ENCODE measurements at places on chromosomes 7 and 10. TPM values are rescaled to one million over a fixed set of nuclear protein-coding genes. Genes with fewer than 3 reads are reported as not detected.

Gene CHCHD3
- 42.6 TPM for polyA plus RNA-seq

DNA sequence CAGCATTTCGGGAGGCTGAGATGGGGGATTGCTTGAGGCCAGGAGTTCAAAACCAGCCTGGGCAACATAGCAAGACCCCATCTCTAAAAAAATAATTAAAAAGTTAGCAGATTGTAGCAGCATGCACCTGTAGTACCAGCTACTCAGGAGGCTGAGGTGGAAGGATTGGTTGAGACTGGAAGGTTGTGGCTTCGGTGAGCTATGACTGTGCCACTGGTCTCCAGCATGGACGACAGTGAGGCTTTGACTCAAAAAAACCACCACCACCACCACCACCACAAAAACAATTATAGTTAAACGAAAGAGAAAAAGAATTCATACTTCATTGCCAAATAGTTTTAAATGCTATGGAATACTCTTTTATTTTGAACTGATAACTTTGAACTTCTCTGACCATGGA, 63.4 kb downstream of the VTI1A start:
- no peaks in the 10 kb centered on the region for H3K27me3 ChIP-seq
- peaks cover 10% of the 10 kb centered on the region for H3K4me1 ChIP-seq
- H3K27ac ChIP-seq = no peak overlapping the region
- no peak overlapping the region for H3K4me3 ChIP-seq
- DNase-seq = no peak
- H3K36me3 ChIP-seq = no peaks in the 10 kb centered on the region

DNA sequence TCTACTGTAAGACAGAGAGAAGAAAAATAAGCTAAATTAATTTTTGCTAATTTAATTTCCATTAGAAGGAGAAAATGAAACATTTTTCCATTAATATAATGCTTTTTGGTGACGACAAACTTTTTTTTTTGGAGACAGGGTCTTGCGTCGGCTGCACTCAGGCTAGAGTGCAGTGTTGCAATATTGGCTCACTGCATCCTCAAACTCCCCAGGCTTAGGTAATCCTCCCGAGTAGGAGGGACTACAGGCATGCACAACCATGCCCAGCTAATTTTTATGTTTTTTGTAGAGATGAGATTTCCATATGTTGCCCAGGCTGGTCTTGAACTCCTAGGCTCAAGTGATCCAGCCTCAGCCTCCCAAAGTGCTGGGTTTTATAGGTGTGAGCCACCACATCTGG, 229.8 kb upstream of the LRRN3 start:
- no peak overlapping the region for H3K4me3 ChIP-seq
- H3K4me1 ChIP-seq = no peaks in the 10 kb centered on the region
- H3K36me3 ChIP-seq = no peaks in the 10 kb centered on the region
- H3K27ac ChIP-seq = no peak overlapping the region

DNA sequence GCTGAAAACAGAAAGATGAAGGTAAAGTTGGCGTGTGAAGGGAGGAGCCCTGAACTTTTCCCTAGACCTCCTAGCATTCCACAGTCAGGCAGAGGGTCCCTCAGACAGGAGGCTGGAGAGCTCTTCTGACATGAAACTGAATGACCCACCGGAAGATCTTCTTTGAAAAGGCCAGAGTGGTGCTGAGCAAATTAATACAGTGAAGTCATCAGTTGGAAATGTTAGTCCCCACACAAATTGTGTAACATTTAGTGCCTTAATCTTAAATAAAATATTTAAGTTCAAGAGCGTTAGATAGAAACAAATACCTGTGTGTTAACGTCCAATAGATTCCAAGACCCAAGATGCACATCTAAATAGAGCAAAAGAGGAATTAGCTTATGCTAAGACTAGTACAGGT, 49.0 kb upstream of the WNT16 start:
- no peak for DNase-seq
- H3K4me3 ChIP-seq = no peak overlapping the region
- peaks cover 55% of the 10 kb centered on the region for H3K36me3 ChIP-seq

- no peaks in the 10 kb centered on the region for H3K36me3 ChIP-seq
- H3K4me3 ChIP-seq = no peak overlapping the region
- H3K4me1 ChIP-seq = no peaks in the 10 kb centered on the region
These were observed 159.2 kb upstream of the PLXNA4 start for GRCh38 chr7:132735476-132735875.

Gene LRRC18
- polyA plus RNA-seq = not detected

GRCh38 chr10:88082391-88082790, 219.0 kb downstream of the PTEN start:
- no peaks in the 10 kb centered on the region for H3K27me3 ChIP-seq
- no peaks in the 10 kb centered on the region for H3K4me1 ChIP-seq
- no peak overlapping the region for H3K4me3 ChIP-seq

Gene DNAJC1
- polyA plus RNA-seq = 26.8 TPM

DNA sequence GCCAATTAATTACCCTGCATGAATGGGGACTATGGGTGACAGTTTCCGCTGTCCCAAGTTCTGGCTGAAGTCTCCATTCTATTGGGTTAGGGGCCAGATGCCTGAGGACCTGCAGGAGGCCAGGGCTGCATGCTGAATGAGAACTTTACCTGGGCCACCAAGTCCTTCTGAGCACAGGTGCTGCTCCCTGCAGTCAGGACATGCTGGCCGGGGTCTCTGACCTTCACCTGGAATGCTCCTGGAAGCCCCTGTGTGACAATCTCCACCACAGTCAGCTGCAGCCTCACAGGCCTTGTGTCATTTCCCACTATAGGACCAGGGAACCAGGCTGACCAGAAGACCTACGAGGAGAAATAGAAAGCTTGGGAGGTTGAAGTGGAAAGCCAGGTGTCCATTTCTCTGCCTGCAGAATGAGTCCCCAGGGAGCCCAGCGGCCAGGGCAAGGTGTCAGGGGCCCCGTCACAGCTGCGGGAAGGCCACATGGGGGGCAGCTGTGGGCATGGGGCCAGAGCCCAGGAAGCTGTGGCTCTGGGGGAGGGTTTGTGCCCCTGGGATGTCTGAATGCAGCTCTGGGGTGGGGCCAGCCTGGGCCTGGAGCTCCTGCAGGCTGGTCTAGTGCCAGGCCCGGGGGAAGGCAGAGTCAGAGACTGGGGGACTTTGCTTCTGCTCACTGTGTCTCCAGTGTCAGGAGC, 5.6 kb upstream of the GIMAP8 start:
- no peak for DNase-seq
- H3K27ac ChIP-seq = no peak overlapping the region
- no peaks in the 10 kb centered on the region for H3K36me3 ChIP-seq
- H3K27me3 ChIP-seq = no peaks in the 10 kb centered on the region
- H3K4me3 ChIP-seq = no peak overlapping the region

DNA sequence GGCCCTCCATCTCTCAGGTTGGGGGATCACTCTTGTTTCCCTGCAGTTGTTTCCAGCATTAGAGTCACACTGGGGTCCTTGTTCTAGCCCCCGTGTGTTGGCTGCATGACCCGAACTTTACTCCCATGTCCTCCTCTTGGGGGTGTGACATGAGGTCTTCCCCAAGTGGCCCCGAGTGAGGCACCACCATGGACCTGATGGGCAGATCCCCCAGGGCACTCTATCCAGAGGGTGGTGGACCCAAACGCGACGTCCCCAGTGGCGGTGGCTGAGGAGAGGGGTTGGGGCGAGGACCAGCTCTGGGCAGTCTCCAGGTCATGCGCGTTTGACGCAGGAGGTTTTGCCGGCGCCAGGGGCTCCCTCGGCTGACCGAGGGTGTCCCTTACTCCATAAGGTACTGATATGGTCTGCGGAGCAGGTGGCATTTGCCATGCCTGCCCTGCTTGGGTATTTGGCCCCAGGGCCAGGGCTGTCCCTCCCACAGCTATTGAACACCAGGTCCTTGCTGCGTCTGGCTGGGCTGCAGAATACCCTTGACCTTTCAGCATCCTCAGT, 131.9 kb downstream of the LHPP start:
- no peak overlapping the region for H3K4me3 ChIP-seq
- H3K4me1 ChIP-seq = peaks cover 10% of the 10 kb centered on the region
- H3K27me3 ChIP-seq = no peaks in the 10 kb centered on the region
- H3K36me3 ChIP-seq = no peaks in the 10 kb centered on the region

- no peak overlapping the region for H3K4me3 ChIP-seq
- no peaks in the 10 kb centered on the region for H3K27me3 ChIP-seq
- H3K27ac ChIP-seq = no peak overlapping the region
- DNase-seq = peak; percentile 72
These were observed 29.8 kb downstream of the C10orf67 start for GRCh38 chr10:23314835-23315239.

Gene CALHM3
- not detected for polyA plus RNA-seq

Gene FAS
- 3.5 TPM for polyA plus RNA-seq

Gene LRIT1
- polyA plus RNA-seq = not detected

Gene CFTR
- polyA plus RNA-seq = 0.22 TPM

DNA sequence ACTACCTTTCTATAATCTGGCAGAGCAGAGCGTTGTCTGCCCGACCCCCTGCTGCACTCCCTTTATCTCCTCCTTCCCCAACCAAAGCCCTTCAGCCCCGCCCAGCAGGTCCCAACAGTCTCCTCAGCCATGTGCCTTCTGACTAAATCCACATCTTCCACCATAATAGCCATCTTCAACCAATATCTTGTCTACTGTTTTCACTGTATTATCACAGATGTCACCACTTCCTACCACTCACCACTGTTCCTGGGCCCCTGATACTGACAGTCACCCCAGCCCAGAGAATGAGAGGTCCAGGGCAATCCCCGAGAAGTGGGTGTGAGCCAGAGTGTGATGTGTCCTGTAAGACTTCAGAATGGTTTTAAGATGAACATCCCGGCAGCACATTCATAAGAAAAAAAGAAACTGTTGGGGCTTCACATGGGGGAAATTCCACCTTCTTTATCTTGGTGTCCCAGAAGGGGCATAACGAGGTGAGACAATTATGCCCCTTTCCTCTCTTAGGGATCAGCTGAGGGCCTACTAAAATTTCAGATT, 25.3 kb downstream of the CCDC6 start:
- H3K27me3 ChIP-seq = no peaks in the 10 kb centered on the region
- H3K4me1 ChIP-seq = peaks cover 25% of the 10 kb centered on the region
- no peaks in the 10 kb centered on the region for H3K36me3 ChIP-seq

Gene GIMAP7
- 43.9 TPM for polyA plus RNA-seq

- H3K4me1 ChIP-seq = peaks cover 5% of the 10 kb centered on the region
- DNase-seq = no peak
- no peak overlapping the region for H3K4me3 ChIP-seq
- no peak overlapping the region for H3K27ac ChIP-seq
- H3K36me3 ChIP-seq = no peaks in the 10 kb centered on the region
These were observed 39.0 kb upstream of the RASGEF1A start for GRCh38 chr10:43305876-43306275.

DNA sequence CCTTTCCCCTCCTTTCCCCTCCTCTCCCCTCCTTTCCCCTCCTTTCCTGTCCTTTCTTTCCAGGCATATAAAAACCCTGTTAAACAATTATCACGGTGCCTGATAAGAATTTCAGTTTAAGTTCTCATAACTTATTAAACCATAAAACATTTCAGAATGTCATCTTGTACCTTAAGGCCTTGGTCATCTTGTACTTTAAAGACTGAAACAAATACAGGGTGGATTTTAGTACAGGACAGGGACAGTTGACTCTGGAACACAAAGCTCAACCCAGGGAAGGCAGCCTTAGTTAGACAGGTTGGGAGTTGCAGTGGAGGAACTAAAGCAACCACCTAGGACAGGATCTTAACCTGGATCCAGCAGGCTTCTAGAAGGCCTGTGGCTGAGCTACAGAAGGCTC, 1.2 kb downstream of the AGR3 start:
- no peaks in the 10 kb centered on the region for H3K4me1 ChIP-seq
- H3K27ac ChIP-seq = no peak overlapping the region
- no peaks in the 10 kb centered on the region for H3K36me3 ChIP-seq
- no peaks in the 10 kb centered on the region for H3K27me3 ChIP-seq
- DNase-seq = no peak
